ENCODE measurements at places on chromosomes 7 and 10. TPM values are rescaled to one million over a fixed set of nuclear protein-coding genes. Genes with fewer than 3 reads are reported as not detected.

SFTPD gene
- not detected for total RNA-seq

IL15RA gene
- 31.2 TPM for total RNA-seq

FGL2 gene
- 4.4 TPM for total RNA-seq

TFAM gene
- 56.3 TPM for total RNA-seq

PPP1R3C gene
- total RNA-seq, result 0.07 TPM

PON3 gene
- total RNA-seq, result not detected

CALHM3 gene
- not detected for total RNA-seq

GPR85 gene
- total RNA-seq, result not detected

DTX2 gene
- 40.0 TPM for total RNA-seq

ASCC1 gene
- total RNA-seq, result 27.9 TPM

SNCG gene
- 0.29 TPM for total RNA-seq

DUS4L gene
- 11.2 TPM for total RNA-seq

HABP2 gene
- total RNA-seq, result not detected

LGI1 gene
- not detected for total RNA-seq

EIF5AL1 gene
- 0.27 TPM for total RNA-seq

STAM gene
- 29.5 TPM for total RNA-seq

DIP2C gene
- total RNA-seq, result 2.8 TPM

POLL gene
- 35.4 TPM for total RNA-seq

Measured in T-helper 1 cell treated with Interleukin-12 subunit alpha and Interleukin-12 subunit beta and Interleukin-4 antibody, amounts not matched to agents 30 ng/mL and 1 ng/mL, for 36 hours (primary cell).